ENCODE measurements at places on chromosomes 6 and 20.

- DNase-seq: no peak
Measured at GRCh38 chr6:13098006-13098405, 230.3 kb downstream of the TBC1D7 start.

DNA sequence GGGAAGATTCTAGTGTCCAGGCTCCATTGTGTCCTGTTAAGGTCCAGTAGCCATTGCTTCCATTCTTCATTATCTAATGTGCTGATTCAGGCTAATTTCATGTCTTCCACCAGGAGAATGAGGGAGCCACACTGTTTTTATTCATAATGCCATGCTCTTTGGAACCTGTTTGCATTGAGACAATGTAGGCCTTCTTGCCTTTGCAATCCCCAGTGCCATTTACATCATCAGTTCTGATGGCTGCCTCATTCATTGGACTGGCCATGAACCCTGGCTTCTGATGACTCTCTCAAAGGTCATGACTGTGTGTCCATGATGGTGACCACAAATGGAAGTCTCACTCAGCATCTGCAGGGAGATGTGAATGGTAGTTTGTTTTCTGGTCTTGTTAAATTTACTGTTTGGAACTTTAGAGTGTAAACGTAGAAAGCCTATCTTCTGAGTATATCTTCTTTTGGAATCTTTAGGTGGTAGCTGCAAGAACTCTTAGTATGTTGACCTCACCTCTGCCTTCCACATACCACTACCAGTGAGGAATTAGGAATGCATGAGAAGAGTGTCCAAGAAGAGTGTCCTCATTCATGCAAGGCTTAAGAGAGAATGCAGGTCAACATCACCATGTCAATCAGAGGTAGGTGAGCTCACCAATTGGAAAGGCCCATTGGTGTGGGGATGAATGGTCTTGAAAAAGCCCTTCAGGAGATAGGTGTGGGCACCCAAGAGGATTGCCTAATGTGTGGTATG is 42.9 kb upstream of the ZFP64 start:
- DNase-seq: no peak

DNA sequence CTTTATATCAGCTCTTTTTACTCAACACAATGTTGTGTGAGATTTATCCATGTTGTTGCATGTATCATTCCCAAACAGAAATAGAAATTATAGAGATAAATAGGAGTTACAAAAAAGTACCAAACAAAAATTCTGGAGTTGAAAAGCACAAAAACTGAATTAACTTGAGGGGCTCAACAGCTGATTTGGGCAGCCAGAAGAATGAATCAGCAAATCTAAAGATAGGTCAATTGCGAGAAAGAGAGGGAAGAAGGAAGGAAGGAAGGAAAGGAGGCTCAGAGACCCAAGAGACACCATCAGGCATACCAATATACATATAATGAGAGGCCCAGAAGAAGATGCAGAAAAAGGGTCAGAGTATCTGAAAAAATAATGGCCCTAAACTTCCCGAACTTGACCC is 98.9 kb downstream of the ATG5 start:
- DNase-seq: no peak

- no peak for DNase-seq
Measured at GRCh38 chr6:39224011-39224410, 5.3 kb downstream of the KCNK5 start.

GRCh38 chr6:145681965-145682364 is 53.4 kb downstream of the EPM2A start:
- no peak for DNase-seq

- no peak for DNase-seq
Measured at GRCh38 chr20:23150304-23151007, 64.3 kb upstream of the CD93 start.

DNA sequence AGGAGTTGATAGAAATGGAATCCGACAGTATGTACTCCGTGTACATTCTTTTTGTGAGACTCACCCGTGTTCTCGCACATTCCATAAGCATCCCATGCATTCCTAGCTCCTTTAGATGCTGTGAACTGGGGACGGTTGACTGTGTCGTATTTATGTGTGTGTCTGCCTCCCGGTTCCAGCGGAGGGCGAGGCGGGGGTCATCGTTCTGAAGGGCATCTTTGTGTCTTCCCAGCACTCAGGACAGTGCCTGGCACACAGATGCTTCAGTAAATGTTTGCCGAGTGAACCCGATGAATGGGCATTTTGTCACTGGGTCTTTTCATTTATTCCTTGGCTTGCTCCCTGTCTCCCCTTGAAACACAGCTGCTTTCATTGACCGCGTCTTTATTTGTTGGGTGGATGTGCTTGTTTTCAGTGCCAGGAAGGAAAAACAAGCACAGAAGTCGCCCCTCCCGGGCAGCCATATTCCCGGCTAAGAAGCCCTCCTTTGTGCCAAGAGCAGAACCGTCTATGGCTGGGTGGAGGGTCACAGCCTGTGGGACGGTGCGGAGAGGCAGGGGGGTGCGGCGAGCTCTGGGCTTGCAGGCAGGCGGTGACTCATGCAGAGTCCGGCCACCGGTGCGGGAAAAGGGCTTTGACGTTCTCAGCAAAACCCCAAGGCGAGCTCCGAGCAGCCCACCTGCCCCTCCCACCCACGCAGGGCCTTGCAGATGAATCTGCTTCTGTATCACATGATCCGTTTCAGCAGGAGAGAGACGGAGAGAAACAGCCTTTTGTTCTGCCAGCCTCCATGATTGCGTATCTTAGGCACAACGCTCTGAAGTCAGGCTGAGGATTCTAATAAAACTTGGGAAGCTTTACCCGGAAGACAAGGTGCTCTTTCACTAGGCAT is 11.2 kb upstream of the PSMG4 start:
- DNase-seq: peak; percentile 82

GRCh38 chr6:147508866-147509608 is 547 bp downstream of the SAMD5 start:
- no peak for DNase-seq

DNA sequence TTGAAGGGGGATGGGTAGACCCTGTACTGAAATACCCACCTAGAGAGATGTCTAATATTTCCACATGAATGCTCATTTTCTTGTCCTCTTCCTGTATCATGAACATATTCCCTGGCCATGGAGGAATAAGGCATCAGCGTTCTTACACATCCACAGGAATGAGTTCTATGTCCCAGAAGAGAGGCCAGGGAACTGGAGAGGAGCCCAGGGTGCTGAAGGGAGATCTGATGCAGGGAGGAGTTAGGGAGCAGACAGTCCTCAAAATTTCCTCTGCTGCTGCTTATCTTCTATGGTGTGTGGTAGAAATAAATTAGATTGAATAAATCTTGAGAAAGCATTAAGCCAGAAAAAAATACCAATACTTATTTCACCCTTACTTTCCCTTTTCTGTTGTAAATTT is 295.0 kb downstream of the KCNQ5 start:
- no peak for DNase-seq

- no peak for DNase-seq
Measured at GRCh38 chr6:34970957-34971356, 81.9 kb downstream of the ANKS1A start.

DNA sequence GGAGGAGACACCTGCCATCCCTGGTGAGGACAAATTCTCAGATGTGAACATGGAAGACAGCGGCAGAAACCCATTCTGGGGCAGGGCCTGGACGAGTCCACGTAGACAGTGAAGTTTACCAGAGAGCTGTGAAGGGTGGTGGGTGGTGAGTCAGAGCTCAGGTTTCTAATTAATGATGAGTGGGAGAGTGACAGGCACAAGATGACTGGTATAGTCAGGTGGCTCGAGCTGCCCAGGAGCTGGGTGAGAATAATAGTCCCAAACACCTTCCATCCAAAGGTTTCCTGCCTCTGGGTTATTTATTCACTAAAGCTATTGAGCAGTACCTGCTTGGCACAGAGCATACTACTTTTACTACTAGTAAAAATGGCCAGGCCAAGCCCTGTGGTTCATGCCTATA is 6.0 kb downstream of the TLDC2 start:
- no peak for DNase-seq
